ENCODE measurements at places on chromosomes 7 and 10.

DNA sequence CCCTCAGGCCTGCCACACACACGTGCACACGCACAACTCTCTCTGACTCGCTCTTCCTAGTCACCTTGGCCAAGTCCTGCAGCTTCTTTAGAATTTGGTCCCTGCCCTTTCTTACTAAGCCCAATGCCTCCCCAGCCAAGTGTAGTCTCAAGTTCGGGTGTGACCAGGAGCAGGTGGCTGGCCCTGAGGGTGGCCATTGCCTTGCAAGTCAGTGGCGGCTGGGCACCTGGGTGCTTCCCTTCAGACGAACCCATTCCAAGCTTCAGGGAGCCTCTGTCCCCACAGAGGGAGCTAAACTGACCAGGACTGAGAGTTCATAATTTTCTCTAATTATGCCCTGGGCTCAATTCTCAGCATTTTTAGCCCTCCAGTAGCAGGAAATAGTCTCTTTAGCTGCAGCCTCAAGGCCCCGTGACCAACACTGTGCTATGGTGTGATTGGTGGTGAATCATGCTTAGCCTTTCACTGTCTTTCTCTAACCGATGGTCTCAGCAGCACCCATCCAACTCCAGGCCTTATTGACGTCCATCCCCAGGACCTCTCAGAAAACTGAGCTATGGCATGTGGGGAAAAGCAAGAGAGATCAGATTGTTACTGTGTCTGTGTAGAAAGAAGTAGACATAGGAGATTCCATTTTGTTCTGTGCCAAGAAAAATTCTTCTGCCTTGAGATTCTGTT is 34.7 kb upstream of the FXYD4 start:
- no peak for DNase-seq

GRCh38 chr7:28767356-28767755 is 190.8 kb downstream of the TRIL start:
- DNase-seq = no peak

DNA sequence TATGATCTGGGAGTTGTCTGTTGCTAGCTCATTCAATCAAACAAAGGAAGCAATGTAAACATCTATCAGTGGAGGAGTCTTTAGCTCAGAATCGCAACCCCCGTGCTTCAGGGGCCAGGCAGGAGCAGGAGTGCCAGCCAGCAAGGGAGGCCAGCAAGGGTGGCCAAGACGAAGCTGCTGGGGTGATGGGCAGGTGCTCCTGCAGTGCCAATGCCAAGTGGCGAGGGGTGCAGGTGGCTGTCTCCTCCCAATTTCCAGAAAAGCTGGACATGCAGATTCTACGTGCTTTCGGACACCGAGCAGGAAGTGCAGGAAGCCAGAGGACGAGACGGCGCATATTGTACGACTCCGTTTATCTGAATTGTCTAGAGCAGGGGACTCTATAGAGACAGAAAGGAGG is 48.1 kb upstream of the EBF3 start:
- DNase-seq = no peak

- DNase-seq = no peak
These were observed 30.9 kb upstream of the MAT1A start for GRCh38 chr10:80320377-80320776.

GRCh38 chr10:4541292-4541691 is 284.7 kb upstream of the AKR1E2 start:
- DNase-seq = no peak

- DNase-seq = no peak
These were observed 1.1 kb upstream of the VOPP1 start for GRCh38 chr7:55573234-55573900.

GRCh38 chr10:63266391-63267316 is 133.5 kb downstream of the NRBF2 start:
- no peak for DNase-seq

DNA sequence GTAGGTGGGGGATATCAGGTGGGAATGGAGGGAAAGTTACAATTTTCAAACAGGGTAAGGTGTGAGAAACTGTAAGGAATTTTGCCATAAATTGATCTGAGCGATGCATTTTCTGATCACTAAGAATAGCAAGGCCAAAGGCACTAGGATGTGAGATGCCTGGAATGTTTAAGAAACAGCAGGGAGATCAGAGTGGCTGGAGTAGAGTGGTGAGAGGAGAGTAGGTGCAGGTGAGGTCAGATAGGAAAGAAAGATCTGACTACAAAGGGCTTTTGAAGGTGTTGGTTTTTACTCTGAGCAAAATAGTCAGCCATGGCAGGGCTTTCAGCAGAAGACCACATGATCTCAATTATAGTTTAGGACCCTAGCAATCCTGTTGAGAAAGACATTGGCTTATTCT is 55.0 kb downstream of the HDAC9 start:
- DNase-seq = no peak

- DNase-seq = no peak
These were observed 43.4 kb upstream of the PDLIM1 start for GRCh38 chr10:95333997-95334804.

DNA sequence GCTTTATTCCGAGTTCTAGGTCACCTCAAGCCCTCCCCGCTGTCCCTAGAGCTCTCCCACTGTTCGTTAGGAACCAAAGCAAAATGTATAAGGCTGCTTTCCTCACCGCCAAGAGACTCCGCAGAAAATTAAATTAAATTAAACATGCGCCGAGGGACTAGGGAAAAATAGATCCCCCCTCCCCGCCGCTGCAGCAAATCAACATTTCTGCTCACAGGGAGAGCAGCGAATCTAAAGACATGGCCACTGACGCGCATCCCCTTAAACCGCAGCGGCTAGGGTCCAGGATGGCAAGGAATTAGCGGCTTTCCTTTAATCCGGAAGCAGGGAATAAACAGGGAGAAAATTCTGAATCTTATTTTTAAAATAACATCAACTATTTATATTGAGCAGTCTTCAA is 7.6 kb downstream of the SP8 start:
- DNase-seq = no peak

GRCh38 chr7:34851431-34851830 is 185.9 kb downstream of the DPY19L1 start:
- no peak for DNase-seq

DNA sequence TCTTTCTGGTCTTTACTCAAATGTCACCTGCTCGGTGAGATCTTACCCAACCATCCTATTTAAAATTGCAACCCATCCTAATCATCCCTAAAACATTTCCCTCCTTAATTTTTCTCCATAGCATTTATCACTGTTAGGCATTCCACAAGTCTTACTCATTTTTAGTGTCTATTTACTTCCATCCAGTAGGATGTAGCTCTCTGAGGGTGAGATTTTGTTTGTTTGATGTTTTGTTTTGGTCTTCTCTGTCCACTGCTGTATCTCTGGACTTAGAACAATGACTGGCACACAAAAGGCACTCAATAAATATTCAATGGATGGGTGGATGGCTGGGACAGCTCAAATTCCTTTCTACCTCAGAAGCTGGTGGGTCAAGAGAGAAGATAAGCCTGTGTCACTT is 15.8 kb upstream of the DUSP5 start:
- DNase-seq = no peak

- no peak for DNase-seq
These were observed 271.6 kb downstream of the CSTF2T start for GRCh38 chr10:51427758-51428157.

GRCh38 chr10:125811251-125811650 is 11.8 kb downstream of the UROS start:
- DNase-seq = no peak

GRCh38 chr10:43901744-43902504 is 253.2 kb upstream of the ZNF32 start:
- no peak for DNase-seq

DNA sequence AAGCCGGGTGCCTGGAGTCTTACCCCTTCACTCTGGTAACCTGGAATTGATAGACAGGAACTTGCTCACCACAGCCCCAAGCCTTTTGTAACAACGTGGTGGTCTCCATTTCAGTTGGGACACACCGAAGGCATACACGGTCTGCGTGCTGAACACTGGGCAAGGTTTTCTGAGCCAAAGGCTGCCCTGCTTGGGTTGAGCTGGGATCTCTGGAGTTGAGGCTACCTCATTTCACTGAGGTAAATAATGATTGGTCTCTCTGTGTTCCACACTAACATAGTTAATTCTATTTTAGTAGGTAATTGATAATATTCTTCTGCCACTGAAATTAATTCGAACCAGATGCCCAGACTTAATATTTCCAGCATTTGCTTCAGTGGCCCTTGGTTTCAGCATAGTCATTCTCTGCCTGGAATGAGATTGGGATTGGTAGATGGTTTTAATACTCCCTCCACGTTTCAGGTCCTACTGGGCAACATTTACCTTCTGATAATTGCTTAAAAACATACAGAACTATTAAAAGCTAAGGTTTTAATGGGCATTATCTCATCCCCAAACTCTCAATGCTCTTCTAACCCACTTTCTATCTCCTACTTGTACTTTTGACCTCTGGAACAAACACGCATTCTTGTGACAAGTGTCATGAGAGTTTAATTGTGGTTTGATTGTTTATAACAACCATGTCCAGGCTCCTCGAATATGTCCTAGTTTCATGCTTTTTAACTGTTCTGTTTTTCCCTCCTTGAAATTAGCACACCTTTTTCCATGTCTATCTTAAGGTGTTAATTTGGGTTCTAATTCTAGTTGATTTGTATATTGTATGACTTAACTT is 202.3 kb upstream of the KLF6 start:
- no peak for DNase-seq

GRCh38 chr10:59346321-59346720 is 16.0 kb downstream of the FAM13C start:
- DNase-seq = no peak

DNA sequence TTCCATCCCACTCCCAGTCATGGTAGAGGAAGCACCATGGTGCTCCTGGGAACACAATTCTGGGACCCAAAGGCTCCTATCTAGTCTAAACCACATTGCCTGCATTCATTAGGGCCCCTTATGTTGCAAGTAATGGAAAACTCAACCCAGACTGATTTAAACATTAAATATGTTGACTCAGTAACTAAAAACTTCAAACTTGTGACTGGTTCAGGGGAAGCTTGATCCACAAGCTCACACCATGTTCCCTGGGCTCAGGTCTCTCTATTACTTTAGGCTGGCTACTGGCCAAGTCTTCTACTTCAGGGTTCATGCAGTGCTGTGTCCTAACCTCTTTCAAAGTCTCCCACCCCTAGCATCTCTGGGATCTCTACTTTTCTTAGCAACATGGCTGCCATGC is 13.1 kb downstream of the WNT16 start:
- no peak for DNase-seq

GRCh38 chr10:85642421-85643170 is 724.0 kb downstream of the GRID1 start:
- DNase-seq = no peak

DNA sequence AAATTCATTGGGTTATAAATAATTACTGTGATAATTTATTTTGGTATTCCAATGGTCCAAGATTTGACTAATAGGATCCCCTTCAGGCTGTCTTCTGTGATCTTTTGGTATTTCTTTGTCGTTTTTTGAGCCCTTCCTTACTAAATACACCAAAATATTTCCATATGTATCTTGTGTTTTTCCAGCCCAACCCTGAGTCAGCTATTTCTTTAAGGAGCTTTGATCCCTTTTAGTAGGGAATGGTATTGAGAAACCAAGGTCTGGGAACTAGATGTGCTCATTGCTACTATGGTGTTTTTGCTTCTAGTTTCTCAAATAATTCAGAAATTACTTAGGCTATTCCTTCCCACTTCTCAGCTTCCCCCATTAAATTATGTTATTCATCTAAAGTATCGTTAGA is 15.3 kb downstream of the NHLRC2 start:
- no peak for DNase-seq

DNA sequence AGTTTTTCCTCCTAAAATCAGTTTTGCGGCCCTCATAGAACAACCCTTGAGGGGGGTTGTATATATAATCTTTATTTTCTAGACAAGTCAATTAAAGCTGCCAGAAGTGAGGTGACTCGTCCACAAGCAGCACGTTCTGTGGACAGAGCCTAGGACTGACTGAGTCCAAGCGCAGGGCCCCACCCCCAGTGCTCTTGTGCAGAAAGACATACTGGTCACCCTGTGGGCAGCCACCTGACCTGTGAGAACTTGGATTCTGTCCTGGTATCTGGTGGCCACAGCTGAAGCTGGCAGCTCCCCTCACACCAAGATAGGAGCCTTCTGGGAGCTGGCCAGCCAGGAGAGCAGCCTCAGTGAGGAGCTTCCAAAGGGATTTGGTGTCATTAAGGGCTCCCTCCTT is 89.3 kb downstream of the GRK5 start:
- DNase-seq = no peak

DNA sequence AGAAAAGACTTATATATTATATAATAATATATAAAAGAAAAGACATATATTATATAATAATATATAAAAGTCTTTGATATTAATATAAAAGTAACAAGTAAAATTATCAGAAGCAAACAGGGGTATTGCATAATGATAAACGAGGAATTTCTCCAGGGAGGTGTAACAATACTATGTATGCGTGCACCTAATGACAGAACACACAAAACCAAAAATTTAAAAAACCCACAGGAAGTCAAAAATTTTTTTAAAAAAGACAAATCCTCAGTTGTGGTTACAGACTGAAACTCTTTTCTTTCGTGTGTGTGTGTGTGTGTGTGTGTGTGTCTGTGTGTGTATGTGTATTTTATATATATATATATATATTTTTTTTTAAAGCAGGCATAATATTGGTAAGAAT is 279.2 kb upstream of the DPP6 start:
- no peak for DNase-seq
